Thyroid gland (tissue), 4 donors: ENCODE measurements at places on chromosomes 12 and 14.

GRCh38 chr12:12008931-12009611, 61.7 kb upstream of the BCL2L14 start:
- DNase-seq, result peak; percentile 51

- DNase-seq, result no peak
These were observed 1.2 kb downstream of the FBRSL1 start for GRCh38 chr12:132491138-132491663.

DNA sequence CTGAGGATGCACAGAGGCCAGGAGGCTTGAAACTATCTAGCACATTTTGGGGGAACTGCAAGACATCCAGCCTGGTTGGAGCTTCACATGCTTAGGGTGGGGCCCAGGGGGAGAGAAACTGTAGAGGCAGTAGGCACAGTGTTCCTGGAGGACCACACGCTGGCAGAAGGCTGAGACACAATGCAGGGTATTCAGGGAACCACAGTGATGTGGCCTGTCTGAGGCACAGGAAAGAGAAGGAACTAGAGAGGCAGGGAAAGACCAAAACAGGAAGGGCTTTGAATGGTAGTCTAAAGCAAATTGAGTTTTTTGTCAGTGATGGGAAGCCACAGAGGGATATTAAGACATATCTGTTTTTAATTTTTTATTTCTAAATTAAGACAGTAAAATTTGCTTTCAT, 100.2 kb upstream of the PRICKLE1 start:
- DNase-seq, result no peak

- DNase-seq, result no peak
These were observed 201.8 kb upstream of the RMST start for GRCh38 chr12:97260786-97261185.

GRCh38 chr14:36857136-36857535, 195.5 kb downstream of the PAX9 start:
- no peak for DNase-seq
